IPS DF 19.7 (cell line): ENCODE measurements at places on chromosomes 6 and 20.

- DNase-seq: no peak
These were observed 110.9 kb upstream of the SSTR4 start for GRCh38 chr20:22924046-22924737.

DNA sequence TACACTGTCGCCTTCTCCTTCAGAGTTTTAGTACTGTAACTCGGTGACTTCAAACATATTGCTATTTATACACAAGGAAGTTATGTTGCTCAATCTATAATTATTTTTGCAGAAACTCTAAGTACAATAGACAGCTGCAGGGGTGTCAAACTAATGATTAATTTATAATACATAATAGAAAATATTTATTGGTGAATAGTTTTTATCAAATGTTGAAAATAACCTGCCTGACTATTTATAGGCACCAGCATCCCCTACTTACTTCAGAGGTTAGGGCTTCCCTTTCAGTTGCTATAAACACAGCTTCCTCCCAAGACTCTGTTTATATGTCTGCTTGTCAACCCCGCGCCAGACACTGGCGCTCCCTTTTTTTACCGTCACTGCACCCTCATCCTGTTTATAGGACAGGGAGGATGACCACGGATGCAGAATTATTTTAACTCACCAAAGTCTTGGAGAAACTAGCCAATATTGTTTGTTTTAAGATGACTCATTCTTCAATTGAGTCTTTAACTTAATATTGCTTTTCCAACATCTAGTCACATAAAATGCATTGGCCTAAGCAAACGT, 225.0 kb downstream of the ALDH8A1 start:
- DNase-seq: no peak

DNA sequence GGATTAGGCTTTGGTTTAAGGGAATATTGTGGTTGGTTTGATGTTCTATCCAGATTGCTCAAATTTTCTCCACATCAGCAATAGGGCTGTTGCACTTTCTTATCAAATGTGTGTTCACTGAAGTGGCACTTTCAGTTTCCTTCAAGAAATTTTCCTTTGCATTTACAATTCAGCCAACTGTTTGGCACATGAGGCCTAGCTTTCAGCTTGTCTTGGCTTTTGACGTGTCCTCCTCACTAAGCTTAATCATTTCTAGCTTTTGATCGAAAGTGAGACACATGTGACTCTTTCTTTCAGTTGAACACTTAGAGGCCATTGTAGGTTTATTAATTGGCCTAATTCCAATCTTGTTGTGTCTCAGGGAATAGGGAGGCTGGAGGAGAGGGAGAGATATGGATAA, 104.8 kb downstream of the FLRT3 start:
- no peak for DNase-seq

DNA sequence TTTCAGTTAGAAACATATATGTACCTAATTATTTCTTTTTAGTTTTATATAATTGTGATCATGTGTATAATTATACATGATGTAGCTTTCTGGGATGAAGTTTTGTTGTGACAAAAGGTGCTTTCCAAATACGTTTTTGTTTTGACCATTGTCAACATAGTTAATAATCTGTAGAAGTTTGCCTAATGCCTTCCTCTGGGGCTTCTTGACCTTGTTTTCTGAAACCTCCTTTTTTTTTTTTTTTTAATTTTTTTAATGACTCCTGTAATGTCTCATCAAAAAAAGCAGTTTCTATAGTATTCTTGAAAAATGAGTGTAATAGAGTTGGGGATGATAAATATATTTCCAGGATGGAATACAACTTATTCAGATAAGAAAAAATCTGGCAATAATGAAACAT, 434.7 kb upstream of the SOX4 start:
- DNase-seq: no peak

- no peak for DNase-seq
These were observed 69.8 kb downstream of the RIN2 start for GRCh38 chr20:19827818-19828217.

GRCh38 chr6:42279144-42279781, 61.6 kb upstream of the MRPS10 start:
- no peak for DNase-seq

GRCh38 chr6:125769147-125769783, 19.8 kb downstream of the HEY2 start:
- DNase-seq: no peak

- no peak for DNase-seq
These were observed 27.3 kb downstream of the RIMS1 start for GRCh38 chr6:71913444-71914234.

DNA sequence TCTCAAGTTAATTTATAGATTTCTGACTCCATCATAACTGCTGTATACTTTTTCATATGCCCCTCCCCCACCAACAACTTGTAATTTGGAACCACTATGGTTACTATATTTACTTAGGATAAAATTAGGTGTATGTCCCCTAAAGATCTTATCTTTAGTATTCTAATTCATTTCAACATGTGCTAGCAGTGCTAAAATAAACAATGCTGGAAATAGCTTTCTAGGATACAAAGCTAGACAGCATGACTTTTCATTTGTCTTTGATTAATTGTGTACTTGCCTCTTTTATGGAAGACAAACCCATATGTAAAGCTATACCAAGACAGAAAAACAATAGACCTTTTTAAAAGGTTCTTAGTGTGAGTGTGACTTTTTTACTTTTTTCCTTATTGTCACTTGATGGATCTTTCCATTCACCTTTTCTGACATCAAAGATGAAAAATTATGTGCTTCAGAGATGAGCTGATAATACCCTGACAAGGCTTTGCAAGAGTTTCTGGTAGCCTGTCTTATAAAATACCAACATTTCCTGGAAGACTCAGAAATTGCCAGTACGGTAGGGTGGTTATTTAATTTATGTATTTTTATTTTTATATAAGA, 31.2 kb upstream of the POPDC3 start:
- DNase-seq: no peak

DNA sequence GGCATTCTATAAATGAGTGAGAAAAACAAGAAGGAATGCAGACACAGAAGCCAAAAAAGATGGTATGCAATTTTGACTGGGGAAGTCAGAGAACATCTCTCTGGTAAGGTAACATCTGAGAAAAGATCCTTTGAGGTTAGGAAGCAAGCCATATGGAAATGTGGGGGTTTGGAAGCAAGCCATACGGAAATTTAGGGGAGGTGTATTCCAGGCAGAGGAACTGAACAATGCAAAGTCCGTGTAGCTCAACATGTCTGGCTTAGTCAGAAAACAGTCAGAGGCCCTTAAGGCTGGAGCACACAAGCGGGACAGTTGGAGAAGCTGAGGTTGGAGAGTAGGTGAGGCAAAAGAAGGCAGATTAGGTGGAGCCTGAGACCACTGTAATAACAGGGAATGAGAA, 35.3 kb downstream of the RALGAPA2 start:
- DNase-seq: no peak

DNA sequence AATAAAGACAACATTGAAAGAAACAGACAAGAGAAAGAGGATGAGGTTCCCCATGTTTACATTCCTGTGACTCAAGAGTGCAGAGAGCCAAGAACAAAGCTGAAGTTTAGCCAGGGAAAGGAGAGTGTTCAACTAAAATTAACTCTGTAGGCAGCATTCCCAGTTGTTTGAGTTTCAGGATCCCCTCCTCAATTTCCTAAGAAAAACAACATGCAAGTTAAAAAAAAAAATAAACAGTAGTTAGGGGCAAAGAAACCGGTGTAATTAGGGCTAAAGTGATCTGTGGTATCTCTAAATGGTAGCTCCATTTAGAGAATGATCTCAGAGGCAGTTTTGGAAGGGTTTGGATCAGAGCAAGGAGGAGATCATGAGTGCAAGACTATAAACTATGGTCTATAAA, 30.9 kb upstream of the RAB23 start:
- no peak for DNase-seq

DNA sequence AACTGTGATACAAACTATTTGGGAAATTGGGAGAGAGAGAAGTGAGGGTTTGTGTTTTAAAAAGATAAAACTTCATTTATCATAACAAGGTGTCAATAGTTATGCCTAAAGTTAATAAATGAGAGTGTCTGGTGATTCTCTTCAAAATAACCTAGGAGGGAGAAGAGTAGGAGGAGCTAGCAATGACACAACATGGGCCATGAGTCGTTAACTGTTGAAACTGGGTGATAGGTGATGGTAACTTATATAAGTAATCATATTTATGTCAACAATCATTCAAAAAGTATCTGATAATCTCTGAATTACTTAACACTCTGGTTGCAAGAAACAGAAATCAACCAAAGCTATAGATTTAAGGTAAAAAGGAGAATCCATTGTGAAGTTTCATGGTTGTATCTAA, 46.8 kb upstream of the INSM1 start:
- no peak for DNase-seq

DNA sequence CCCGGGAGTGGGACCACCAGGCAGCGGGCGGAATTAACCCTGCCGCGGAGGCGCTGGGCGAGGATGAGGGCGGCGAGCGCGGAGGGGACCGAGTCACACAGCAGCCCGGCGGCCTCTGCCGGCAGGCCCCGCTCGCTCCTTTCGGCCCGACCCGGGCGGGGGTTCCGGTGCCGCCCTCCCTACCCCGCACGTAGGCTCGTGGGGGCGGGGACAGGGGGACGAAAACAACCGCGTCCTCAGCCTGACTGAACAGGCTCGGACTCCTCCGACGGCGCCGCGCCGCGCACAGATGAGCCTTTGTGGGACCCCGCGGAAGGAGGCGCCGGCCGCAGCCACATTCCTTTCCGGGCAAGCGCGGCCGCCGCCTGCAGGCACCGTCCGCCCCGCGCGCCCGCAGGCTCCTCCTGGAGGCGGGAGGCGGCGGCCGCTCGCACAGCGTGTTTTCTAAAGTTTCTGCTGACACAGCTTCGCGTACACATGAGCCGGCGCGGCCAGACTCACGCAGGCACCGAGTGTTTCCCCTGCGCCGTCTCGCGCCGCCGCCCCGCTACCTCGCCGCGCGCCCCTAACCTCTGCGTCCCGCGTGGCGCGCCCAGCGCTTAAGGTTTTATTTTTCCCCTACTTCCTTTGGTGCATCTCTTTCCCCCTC, 244.3 kb downstream of the ARID1B start:
- DNase-seq: no peak

DNA sequence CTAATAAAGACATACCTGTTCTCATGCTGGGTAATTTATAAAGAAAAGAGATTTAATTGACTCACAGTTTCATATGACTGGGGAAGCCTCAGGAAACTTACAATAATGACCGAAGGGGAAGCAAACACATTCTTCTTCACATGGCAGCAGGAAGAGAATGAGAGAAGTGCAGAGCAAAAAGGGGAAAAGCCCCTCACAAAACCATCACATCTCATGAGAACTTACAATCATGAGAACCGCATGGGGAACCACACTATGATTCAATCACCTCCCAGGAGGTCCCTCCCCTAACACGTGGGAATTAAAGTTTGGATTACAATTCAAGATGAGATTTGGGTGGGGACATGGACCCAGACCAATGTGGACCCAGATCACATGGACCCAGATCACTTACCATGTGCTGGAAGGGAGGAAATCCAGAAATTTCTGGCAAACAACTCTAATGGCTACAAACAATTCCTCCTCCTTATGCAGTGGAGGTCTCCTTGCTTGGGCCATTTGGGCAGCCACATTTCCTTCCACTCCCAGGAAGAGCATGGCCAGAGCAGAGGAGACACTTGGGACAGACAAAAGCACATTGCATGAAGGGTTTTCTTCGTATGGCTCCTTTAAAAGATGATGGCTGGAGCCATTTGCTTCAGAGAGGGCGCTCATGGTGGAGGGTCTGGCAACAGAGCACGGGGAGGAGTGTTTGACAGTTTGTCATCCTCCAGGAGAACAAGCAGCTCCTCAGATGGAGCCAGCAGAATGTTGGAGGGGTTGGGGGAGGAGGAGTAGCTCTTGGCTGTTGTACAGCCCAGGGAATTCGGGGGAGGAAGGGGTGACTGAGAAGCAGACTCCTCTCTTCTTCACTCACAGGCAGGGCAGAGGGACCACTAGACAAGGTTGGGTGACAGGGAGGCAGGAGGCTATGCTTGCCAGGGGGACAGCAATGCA, 30.4 kb downstream of the SERPINB9 start:
- no peak for DNase-seq

DNA sequence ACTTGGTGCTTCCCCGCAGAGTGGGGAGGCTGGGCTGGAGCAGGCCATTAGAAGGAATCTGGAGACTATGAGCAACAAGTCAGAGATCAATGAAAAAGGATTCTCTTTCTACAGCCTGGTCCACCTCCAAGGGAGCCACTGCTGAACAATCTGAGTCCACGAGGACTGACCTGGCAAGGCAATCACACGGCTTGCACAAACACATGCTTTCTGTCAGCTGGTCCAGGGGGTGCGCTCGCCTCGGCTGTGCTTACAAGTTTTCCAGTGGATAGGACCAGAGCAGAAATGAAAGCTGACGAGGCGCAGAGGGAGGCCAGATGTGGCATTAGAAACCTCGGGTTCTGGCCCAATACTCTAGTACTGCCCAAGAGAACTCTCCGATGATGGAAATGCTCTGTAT, 18.1 kb downstream of the KCNK5 start:
- DNase-seq: no peak

- DNase-seq: no peak
These were observed 40.8 kb downstream of the ORC3 start for GRCh38 chr6:87630746-87631145.

GRCh38 chr20:17566345-17566744, 3.5 kb upstream of the DSTN start:
- DNase-seq: no peak

- DNase-seq: no peak
These were observed 31.8 kb downstream of the ZNF831 start for GRCh38 chr20:59195316-59195993.

- no peak for DNase-seq
These were observed 397.9 kb upstream of the JARID2 start for GRCh38 chr6:14848019-14848418.

DNA sequence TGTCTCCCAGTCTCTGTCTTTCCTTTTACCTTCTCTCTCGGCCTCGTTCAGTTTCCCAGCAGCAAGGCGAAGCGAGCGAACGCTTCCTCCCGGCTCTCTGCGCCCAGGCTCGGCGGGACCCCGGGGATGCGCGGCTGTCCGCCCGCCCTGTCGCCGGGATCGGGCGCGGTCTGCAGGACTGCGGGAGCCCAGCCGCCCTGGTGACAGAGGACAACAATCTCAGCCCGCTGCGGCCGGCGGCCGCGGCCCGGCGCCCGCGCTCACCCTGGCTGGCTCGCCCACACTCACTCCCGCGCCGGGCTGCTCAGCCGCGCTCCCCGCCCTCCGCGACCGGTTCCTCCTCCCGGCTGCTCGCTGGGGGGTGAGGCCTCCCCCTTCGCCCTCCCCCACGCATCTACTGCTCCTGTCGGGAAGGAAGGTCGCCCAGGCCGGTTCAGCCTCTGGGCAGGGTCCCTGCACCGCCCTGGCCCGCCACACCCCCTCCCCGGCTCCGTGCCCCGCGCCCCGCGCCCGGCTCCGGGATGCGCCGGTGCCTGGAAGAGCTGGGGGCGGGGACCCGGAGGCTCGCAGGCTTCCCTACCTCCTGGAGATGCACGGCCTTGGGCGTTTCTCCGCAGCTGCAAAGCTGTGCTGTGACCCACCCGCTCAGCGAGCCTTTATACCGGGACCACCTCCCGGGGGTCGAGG, 410 bp downstream of the SYNE1 start:
- DNase-seq: no peak
